NCI-H748 treated with DMSO at 0.1 percent for 48 hours (cell line): ENCODE measurements at places on chromosomes 2 and 18.

DNA sequence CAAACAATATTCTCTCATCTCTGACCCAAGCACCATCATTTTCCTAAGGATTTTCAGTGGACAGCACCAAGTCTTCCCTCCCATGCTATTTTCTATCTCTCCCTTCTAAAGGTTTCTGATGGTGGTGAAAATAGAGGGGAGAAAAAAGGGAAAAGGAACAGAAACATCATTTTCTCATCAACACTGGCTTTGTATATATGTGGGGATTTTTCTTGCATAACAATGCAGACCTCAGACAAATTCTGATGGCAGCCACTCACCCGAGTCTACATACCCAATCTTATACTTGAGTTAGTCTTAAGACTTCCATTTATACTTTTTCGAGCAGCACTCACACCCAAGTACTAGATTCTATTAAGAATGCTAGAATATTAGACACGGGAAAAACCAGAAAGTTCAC is 95.8 kb downstream of the TMEM163 start:
- no peak for DNase-seq

DNA sequence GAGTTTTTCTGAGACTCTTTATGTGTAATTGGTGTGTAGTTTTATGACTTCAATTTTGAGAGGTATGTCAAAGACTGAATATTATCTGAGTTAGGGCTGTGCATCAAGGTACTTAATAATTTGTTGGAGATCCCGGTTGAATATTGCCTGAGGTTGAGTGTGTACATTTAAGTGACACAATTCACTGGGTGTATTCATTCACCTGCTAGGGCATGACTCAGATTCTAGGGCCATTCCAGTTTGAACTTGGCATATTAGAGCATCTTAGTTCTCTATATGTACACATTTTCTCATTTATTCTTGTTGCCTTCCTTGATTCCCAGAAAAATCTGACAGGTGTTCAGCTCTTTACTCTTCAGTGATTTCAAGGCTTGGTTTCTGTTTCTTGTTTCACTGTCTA is 12.5 kb downstream of the MAP4K4 start:
- DNase-seq: no peak

- no peak for DNase-seq
These were observed 272.5 kb downstream of the DSEL start for GRCh38 chr18:67243799-67244587.

- DNase-seq: no peak
These were observed 54.1 kb upstream of the ODC1 start for GRCh38 chr2:10501980-10502802.

DNA sequence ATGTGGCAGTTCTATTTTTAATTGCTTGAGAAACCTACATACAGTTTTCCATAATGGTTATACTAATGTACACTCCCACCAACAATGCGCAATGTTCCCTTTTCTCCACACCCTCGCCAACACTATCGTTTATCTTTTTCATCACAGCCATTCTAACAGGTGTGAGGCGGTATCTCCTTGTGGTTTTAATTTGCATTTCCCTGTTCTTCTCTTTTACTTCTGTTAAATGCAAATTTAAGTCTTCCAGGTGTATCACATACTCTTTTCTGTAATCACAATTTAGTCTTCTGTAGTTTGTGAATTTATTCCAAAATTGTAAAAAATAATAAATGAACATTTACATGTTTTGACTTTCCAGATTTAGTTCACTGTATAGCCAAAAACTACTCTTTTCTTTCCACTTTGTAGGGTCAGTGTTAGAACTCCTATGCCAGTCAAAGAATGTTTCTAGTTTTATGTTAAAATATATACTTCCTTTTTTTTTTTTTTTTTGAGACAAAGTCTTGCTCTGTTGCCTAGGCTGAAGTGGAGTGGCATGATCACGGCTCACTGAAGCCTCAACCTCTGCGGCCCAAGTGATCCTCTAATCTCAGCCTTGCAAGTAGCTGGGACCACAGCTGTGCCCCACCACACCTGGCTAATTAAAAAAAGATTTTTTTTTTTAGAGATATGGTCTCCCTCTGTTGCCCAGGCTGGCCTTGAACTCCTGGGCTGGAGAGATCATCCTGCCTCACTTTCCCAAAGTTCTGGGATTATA is 15.4 kb upstream of the ACYP2 start:
- DNase-seq: no peak

DNA sequence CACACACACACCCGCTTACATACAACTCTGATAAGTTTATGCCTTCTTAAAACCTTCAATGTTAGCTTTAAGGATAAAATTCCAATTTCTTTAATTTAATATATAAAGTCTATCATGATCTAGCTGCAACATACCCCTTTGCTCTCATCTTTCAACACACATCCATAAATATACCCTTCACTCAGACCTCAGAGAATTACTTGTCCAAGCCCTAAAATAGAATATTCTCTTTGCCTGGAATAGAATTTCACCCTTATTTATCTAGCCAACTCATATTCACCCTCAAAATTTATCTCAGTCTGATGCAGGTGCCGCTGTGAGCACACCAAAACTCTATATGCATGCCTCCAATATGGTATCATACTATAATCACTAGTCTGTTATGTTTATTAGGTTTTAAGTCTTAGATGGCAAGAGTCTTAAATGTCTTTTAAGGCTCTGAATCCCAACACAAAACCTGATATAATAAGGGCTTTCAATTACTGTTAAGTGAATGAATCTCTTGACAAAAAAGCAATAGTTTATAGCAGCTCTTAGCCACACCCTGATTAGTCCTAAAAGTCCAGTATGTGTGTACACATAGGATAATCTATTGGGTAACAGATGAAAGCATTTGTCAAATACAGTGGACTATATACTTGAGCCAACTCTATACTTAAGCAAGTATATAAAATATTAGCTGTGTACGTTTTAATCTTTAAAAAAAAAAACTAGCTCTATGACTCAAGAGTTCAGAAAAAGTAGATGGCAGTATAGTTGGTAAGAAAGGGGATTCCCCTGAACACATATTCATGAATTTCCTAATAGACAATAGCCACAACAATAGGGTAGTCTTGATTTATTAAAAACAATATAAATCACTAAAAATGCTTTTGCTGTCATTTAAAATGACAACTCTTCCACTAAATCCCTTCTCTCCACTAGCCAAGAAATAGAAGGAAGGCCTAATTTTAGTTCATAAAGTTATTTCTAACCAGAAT is 144.5 kb downstream of the EXOC6B start:
- no peak for DNase-seq

DNA sequence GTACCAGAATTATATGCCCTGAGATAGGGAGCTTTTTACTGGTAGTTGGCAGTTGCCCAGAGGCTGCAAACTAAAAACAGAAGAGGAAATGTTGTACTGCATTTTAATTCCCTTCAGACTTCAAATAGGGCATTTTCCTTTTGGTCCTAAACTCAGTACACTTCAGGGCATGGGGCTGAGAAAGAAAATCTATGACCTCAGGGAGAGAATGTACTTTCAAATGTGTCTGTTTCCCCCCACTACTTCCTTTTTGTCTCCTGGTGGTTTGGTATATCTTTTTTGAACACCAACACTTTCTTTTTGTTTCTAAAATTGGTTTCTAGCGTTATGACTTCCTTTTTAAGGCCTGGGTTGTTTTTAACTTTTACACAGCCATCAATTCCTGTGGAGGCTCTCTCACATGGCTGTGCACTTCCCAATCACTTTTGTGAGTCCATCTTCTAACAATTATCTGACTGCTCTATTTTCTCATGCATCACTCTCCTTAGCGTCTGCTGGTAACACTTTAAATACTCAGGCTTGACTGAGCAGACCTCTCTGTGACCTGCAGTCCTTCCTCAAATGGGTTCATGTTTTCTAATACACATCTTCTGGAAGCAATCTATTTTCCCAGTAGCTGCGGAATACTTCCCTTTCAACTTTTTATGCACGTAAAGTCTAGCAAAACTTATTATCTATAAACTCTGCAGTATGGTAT is 596.0 kb downstream of the LRP1B start:
- DNase-seq: no peak

- no peak for DNase-seq
These were observed 65.6 kb downstream of the WDR7 start for GRCh38 chr18:56716692-56717146.
